ENCODE measurements at places on chromosomes 7 and 10.

DNA sequence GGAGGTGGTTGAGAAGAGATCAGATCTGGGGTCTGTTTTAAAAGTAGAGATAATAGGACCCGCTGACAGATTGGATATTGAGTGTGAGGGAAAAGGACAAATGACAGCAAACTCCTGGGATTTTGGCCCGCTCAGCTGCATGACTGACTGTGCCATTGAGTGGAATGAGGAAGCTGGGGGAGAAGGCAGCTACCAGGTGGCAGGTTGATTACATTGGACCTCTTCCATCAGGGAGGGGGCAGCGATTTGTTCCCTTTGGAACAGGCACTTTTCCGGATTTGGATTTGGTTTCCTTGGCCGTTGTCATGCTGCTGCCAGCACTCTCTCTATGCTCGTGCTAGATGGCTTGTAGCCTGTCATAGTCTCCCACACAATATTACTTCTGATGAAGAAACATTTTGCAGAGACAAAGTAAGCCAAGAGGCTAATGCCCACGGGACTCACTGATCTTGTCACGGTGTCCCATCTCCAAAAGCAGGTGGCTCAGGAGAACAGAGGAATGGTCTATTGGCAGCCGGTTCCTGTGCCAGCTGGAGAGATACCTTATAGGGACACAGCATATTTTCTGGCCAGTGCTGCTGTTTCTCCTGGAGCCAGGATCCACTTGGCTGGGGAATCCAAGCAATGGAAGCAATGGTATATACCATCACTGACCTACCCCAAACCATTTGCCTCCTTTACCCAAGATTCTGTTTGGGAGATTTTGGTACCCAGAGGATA is 69.1 kb upstream of the WAC start:
- DNase-seq, result no peak

DNA sequence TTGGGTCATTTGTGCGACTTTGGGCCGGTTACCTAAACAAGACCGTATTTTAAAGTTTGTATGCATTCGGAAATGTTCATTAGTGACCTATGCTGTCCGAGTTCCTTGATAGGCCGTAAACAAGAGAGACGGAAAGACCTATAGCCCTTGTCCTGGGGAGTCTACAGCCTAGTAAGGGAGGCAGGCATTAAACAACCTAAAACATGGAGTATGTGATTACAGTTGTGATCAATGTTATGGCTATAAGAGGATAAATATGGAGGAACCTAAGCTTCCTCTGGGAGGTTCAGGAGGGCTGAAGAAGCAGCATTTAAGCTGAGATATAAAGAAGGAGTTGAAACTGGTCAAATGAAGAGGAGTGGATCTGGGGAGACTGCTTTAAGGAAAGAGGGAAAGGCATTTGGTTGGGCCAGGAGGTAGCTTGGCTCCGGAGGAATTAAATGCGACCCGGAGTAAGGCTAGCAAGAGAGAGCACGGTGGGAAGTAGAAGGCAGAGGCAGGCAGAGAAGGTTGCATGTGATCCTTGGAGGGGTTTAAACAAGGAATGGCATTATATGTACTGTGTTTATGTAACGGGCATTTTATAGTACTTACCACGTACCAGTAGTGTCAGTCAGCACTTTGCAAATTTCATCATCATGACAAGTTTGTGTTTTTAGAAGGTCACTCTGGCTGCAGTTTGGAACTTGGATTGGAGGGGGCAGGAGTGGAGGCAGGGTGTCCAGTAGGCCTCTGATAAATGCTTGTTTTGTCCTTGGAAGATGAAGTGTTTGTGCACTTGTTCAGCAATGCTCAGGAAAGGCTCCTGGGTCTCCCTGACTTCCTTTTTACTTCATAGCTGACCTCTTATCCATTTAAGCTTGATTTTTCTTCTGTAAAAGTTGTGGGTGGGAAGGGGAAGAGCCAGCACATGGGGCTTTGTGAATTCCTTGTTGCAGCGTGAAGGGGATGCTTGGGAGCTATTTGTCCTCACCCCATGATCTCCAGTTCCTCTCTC is 1.0 kb upstream of the AVPI1 start:
- no peak for DNase-seq

DNA sequence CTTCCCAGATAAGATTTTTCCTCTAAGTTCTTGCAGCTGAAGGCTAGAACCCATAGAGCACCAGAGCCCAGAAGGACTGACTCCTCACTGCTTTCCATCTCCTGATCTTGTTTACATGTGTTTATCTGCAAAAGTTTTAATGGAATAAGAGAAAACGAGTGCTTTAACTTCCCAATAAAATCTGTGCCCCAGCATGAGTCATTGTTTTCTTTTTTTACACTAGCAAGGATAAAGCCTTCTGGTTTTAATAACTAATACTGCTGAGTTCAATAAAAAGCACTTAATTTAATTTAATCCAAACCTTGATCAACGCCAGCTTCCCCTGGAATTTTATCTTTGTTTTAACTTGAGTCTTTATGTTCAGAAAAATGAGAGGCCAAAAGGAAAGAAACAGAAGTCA is 227.6 kb downstream of the HPSE2 start:
- DNase-seq, result no peak

GRCh38 chr7:13321316-13321715 is 633.9 kb downstream of the ARL4A start:
- DNase-seq, result no peak

- no peak for DNase-seq
Measured at GRCh38 chr7:65430344-65431186, 56.9 kb downstream of the ZNF92 start.

DNA sequence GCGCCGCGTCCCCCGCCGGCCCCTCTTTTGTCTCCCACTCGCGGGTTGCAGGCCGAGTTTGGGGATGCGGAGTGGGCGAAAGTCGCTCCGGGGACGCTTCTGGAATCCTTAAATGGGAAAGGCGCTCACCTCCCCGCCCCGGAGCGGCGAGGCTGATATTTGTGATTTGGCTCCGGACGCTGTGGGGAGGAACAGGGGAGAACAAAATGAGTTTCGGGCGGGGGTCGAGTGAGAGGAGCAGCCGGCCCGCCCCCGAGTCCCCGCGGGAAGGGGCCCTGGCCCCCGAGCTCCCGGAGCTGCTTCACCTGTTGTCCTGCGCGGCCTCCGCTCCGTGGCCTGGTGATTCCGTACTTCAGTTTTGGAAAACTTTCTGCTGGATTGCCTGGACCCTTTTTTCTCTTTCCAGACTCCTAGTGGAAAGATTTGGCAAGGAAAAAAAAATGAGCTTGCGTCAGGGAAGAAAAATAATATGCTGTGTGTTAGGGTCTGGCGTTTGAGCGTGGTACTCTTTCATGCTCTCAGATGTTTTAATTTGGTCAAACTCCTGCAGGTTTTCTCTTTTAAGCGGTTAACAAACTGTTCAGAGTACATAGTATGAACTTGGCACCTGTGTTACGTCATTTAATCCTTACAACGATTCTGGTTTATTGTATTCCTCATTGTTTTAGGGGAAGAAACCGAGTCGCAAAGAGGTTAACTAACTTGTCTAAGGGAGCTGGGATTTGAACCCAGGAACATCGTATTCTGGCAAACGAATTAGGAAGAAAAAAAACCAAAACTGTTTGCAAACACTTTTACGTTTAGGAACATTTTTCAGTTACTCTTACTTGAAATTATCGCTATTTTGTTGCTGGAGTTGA is 924 bp downstream of the BMPR1A start:
- peak; percentile 16 for DNase-seq

DNA sequence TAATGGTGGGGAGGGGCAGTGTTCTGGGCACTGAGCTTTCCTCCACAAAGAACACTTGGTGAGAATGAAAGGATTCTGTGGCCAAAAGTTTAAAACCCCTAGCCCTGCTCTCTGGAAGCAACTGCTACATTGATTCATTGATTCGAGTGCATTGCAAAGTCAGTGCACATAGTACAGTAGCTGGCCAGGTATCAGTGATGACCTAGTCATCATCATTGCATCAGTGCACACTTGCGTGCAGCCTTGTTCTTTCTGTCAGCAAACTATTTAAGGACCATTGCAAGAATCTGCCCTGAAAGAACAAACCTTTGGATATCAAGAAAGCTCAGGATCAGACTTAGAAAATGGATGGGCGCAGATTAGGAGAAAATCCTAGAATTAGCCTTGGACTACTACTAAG is 47.4 kb downstream of the CUL1 start:
- DNase-seq, result no peak

GRCh38 chr7:42069590-42069989 is 167.4 kb downstream of the GLI3 start:
- no peak for DNase-seq

DNA sequence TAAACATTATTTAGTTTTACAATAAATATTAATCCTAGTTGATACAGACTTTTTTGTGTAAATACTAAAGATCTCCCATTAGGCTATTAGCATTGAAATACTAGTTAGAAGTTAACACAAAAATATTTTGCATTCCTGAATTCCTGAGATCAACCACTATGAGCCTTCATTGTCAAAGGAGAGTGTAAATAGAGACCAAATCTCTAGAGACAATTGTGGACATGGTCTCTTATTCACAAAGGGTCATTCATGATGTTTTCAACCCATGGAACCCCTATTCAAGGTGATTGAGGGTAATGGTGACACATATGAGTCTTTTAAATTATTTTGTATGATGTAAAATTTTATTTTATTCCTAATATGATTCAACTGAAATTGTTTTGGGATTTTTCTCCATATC is 1454.8 kb upstream of the LRRTM3 start:
- no peak for DNase-seq

- DNase-seq, result no peak
Measured at GRCh38 chr10:13893926-13894325, 307.2 kb downstream of the PRPF18 start.

DNA sequence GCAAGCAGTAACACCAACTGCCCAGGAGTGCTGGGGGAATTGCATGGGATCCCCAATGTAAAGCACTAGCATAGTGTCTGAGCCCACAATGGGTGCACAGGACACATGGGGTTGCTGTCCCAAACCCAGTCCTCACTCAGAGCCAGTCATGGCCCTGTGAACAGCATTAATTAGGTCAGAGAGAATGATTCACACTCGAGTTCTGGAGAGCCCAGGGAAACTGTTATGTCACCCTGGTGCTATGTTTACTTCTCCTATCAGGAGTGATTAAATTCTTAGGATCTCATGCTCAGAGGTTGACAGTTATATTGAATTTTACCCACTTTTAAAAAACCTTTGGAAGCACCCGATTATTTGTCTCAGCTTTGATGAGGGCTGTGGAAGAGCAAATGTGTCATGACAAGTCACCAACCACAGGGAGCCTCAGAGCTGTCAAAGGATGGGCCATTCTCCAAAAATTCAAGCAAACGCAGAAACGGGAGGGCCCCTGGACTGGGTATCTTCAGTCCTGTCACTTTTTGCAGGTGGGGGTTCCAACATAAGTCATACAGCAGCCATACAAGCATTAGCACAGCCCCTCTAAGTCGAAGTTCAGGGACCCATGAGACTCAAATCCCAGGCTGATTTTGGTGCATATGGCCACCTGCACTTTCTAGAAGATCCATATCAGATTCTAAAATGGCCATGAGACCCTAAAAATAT is 1.3 kb upstream of the RASSF4 start:
- DNase-seq, result no peak

DNA sequence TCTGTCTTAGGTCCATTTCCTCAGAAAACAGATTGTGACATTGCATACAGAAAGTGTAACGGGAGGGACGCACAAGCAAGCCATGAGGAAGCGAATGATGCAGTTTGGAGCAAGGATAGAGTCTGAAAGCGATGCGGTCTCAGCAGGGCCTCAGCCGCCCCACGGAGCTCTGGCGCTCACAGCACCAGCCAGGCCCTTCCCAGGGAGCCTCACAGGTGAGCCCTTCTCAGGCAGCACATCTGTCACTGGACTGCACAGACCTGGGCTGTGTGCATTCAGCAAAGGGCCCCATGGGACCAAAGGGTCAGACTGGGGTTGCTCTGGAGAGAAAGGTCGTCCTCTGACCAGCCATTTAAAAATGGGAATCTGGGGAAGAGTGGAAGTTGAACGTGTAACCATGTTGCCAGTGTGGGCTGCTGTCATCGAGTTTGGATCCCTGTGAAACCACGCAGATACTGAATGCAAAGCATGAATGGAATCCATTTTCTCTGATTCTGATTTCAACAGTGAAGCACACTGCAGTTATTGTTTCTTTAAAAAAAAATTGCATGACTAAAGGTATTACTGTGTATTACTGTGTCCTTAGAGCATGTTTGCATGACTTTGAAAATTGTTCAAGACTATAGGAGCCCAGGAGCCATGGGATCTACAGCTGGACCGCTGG is 350.0 kb upstream of the AKR1E2 start:
- no peak for DNase-seq

GRCh38 chr10:71362141-71362540 is 34.6 kb upstream of the CDH23 start:
- no peak for DNase-seq

GRCh38 chr10:11918384-11918783 is 95.2 kb downstream of the PROSER2 start:
- DNase-seq, result no peak

- DNase-seq, result no peak
Measured at GRCh38 chr7:113087071-113087998, 708 bp upstream of the GPR85 start.

DNA sequence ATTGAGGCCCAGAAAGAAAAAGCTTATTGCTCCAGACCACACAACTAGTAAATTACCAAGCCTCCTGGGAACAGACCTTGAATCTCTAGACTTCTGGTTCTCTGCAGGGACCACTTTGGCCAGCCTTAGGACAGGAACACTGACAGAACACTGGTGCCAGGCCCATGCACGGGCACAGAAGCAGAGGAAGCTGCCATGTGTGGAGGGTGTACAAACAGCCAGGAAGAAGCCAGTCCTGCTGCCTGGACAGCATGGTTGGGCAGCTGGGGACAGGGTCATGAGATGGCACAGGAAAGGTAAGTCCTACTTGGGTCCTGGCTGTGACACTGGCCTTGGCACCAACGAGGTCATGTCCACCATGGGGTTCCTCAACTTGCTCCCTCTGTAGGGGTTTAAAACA is 19.2 kb downstream of the MMRN2 start:
- no peak for DNase-seq

DNA sequence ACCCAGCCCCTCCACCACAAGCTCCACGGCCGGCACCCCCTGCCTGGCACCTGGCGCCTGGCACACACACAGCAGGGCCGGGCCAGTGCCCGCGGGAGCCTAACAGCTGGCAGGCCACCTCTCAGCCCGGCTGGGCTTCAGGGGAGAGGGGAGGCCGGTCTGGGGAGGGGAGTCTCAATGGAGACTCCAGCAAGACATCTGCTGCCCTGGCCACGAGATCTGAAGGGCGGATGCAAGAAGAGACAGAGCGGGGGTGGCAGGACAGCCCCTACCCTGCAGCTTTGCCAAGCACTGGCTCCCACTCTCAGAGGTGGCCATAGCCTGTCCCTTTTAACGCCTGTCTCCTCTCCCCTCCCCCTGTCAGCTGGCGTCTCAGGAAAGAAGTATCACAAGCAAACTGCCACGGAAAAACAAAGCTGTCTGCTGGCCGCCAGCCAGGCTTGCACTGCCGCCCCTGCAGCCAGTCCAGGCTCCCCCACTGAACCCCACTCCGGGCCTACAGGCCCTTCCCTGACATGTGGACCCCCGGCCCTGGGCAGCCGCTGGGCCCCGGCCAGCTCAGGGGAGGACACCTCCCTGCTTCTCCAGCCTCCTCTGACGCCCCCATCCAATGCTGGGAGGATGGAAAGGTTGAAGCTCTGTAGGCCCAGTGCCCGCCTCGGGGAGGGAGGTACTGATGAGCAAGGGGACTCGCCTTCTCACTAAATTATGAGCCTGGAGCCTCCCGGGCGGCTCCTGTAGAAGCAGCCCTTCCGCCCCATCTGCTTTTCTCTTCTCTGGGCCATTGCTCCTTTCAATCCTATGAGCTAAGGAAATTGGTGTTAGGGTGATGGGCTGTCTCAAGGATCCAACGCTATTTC is 178.4 kb downstream of the ARHGAP12 start:
- no peak for DNase-seq

GRCh38 chr10:49150426-49150825 is 16.6 kb upstream of the FAM170B start:
- DNase-seq, result no peak
